DMS153 (cell line): ENCODE measurements at places on chromosomes 2 and 18.

GRCh38 chr2:58798676-58799208, 557.6 kb upstream of the FANCL start:
- DNase-seq = no peak

GRCh38 chr2:216159646-216160045, 50.5 kb downstream of the XRCC5 start:
- no peak for DNase-seq

DNA sequence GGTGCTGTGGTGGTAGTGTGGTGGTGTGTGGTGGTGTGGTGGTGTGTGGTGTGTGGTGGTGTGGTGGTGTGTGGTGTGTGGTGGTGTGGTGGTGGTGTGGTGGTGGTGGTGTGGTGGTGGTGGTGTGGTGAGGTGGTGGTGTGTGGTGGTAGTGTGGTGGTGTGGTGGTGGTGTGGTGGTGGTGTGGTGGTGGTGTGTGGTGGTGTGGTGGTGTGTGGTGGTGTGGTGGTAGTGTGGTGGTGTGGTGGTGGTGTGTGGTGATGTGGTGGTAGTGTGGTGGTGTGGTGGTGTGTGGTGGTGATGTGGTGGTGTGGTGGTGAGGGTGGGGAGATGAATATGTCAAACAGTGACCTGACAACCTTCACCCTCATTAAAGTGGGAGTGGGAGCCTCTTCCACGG, 55.6 kb upstream of the DLGAP1 start:
- no peak for DNase-seq

DNA sequence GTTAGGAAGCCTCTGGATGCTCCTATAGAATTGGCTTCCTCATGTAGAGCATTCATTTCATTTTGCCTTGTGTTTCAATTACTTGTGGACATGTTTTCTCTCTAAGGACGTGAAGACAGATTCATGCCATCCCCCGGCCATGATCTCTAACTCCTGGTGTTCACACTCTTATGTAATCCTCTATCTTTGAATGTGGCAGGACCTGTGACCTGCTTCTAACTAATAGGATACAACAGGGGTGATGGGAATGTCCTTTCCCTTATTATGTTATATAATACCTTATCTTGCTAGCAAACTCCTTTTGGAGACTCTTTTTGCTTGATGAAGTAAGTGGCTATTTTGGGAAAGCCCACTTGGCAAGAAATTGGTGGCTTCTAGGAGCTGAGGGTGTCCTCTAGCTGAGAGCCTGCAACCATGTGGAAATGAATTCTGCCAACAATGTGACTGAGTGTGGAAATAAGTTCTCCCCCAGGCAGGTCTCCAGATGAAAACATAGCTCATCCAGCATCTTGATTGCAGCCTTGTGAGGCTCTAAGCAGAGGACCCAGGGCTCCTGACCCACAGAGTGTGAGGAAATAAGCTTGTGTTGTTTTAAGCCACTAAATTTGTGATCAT, 13.8 kb downstream of the DPYSL5 start:
- no peak for DNase-seq

DNA sequence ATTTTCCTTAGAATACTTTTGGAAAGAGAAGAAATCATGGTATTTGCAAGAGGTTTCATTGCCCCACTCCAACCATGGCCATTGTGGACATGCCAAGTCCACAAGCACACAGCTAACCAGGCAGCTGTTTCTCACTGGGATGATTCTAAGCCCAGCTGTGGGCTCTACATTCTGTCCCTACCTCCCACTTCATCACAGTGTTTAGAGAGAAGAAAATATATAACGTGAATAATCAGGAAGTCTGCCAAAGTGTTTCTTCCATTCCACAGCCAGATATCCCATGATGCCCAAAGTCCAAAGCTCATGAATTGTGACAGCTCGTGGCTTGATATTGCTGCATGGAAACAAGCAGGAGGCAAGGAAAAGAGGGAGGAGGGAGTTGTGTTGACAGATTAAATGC, 433.7 kb upstream of the GYPC start:
- no peak for DNase-seq

- DNase-seq = no peak
Measured at GRCh38 chr2:42999391-42999841, 207.0 kb upstream of the HAAO start.

GRCh38 chr2:143890798-143891197, 629.1 kb downstream of the ZEB2 start:
- DNase-seq = no peak

- no peak for DNase-seq
Measured at GRCh38 chr2:117815946-117816345, 1.5 kb downstream of the DDX18 start.

GRCh38 chr2:126801473-126801872, 97.2 kb upstream of the TEX51 start:
- no peak for DNase-seq

GRCh38 chr2:126482582-126483464, 173.1 kb upstream of the GYPC start:
- DNase-seq = no peak

GRCh38 chr2:157269922-157270321, 12.4 kb downstream of the GALNT5 start:
- no peak for DNase-seq

DNA sequence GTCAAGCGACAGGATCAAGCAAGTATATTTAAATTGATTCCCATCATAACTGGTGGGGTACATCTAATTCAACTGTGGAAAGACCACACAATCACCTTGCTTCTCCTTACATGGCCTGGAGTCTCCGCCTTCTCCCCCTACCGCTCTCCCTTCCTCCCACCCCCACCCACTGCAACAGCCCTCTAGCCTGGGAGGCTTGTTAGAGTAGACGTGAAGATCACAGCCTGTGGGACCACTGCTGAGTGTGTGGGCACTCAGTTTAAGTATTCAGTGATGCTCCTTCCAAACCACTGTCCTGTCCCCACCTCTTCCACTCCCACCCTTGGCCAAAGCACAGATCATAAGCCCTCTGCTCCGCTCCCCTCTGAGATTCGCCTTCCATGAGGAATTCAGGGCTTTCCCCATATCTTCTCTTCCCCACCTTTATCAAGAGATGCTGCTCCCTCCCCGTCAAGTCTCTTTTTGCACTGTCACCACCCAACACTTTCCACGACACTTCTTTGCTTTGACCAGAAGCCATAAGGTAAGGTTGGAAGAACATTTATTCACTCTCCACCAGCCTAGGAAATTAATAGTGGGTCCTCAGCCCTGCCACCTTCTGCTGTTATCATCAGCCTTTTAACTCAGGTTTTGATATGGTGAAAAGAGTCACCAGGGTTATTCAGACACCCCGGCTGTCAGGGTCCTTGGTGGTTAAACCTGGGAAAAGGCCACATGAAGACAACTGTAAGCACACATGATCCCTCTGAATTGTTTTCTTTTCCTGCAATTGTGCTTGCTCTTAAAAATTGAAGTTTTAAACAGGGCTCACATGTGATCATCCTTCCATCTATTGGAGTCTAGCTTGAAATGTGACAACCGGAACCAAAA, 1.7 kb downstream of the METTL4 start:
- no peak for DNase-seq

DNA sequence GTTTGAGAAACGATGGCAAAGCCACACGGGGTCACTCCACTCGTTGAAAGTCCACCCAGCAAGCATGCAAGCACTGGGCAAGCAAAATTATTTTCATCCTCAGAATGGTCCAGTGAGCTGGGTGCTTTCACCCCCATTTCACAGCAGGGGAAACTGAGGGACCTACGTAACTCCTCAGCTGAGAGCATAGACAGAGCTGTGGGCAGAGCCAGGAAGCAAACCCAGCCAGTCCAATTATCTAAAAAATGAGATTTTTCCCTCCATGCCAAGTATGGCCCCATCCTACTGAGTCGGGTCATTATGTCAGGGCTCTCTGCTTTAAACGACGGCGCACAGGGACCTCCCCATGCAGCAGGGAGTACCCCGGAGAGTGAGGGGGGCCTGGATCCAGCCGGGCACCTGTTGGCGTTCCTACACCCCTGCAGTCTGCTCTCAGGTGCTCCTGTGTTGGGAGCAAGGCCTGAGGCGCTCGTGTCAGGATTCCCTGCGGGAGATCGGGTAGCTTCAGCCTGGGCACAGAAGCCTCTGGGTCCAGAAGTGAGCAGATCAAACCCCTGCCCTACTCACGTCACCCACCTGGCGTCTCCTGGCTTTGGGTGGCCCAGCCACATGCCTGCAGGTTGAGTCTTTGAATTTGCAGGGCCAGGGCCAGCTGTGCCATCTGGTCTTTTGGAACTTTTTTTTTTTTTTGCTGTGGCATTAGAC, 17.3 kb downstream of the TWIST2 start:
- no peak for DNase-seq

GRCh38 chr2:112019569-112019982, 35.5 kb upstream of the TMEM87B start:
- no peak for DNase-seq

DNA sequence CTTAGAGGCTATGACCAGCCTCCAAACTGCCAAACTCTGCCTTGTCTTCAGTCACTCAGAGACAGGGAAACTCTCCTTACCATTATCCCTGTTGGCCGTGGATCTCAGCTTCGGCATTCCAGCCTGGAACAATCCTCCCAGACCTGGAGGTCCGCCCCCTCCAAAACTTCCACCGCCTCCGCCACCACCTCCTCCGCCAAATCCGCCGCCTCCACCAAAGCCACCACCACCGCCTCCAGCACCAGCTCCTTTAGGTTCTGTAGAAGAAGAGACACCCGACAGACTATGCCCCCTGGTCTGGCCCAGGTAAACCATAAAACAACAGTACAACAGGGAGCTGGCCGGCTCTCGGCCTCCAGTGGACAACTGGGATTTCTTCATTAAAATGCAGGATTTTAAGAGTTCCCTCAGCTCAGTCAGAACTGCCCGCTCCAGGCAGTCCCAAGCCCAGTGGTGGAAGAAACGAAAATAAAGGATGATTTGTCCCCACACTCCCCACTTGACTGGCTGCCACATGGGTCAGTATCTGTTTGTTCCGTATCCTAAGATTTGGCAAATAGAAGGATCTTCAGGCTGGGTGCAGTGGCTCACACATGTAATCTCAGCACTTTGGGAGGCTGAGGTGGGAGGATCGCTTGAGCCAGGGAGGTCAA, 22.4 kb downstream of the WIPF1 start:
- no peak for DNase-seq

GRCh38 chr2:218186355-218186766, 19.6 kb upstream of the CXCR1 start:
- peak; percentile 64 for DNase-seq

- no peak for DNase-seq
Measured at GRCh38 chr2:241892299-241893137, 23.0 kb downstream of the RTP5 start.

DNA sequence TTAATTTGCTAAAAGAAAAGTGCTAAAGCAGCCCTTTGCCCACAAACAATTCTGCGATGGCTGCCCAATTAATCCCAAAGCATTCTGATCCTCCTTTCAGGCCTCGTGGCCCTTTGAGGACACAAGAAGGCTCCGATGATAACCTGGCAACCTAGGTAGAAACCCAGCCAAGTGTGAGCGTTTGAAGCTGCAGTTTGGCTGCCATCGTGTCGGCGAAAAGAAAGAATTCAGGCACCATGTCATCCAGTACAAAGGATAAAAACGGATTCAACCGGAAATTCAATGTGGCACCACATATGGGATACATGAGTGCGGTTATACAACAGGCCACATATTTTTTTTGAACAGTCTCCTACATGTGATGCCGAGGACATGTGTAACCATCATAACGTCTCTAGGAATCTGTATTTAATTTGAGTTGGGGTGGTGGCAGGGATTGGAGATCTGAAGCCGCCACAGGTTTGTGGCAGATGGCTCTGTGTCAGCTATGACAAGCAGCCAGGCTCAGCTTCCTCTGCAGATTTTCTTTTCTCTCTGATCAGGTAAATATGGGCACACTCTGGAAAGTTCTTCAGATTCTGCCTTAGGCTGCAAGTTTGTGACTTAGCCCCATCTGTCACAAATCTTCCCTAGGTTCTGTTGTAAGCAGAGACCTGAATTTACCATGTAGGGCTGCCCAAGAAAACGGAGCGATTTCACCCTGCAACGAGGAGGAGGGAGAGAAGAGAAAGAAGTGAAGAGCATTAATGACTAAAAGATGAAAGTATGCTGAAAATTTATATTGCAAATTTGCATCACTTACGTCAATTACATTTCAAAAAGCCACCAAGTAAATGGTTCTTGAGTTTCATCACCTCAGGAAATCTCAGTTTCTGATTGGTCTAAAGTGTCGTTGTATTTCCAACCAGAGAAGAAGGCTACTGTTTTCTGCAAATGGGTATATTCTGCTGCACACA, 573.2 kb downstream of the ZEB2 start:
- DNase-seq = no peak

GRCh38 chr2:125318740-125319139, 1293.7 kb downstream of the CNTNAP5 start:
- DNase-seq = no peak

DNA sequence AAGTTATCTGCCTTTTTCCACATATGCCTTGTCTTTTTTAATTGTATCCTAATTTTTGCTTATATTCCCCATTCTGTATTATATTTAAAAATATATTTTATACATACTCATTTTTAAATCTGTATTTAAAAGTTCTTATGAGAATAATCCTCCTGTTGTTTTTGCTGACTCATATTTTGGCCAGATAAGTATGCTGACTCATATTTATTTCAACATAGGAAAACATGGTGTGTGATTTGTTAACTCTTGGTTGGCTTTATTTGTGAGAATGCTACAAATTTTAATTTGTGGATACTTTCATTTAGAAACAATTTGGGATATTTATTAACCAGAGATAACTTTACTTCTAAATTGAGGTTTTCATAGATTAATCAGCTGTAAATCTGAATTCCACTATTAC, 587.7 kb downstream of the CPS1 start:
- DNase-seq = no peak
